ENCODE measurements at places on chromosomes 16 and 17.
A peak's percentile ranks its signal among the peaks of the same experiment; 100 is the strongest.

DNA sequence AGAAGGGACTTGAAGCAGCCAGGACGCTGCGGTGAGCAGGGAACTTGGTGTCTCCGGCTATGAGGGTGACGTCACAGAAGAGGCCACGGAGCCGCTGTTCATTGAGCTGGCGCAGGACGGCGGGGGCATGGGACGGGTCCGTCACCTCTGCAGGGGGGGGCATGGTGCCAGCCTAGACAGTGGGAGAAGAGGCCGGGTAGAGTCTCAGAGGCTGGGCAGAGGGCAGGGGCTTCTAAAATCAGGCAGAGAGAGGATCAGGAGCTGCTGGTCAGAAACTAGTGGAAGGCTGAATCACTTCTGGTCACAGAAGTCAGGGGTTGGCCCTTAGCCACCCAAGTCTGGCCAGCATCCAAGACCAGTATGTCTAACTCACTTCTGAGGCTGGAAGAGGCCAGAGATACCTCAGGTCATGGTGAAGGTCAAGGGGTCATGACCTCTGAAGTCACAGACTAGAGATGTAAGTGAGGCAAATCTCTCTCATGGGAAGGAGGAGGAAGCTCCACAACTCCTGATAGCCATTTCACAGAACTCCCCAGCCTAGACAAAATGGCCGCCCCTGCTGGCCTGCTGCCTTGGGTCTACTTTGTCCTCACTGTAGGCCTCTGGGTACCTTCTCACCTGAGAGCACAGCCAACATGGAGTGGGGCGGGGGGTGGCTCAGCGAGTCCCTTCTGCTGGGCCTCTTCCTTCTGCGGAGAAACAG is 12.6 kb downstream of the ZBTB4 start:
- peak; percentile 59 for DNase-seq

DNA sequence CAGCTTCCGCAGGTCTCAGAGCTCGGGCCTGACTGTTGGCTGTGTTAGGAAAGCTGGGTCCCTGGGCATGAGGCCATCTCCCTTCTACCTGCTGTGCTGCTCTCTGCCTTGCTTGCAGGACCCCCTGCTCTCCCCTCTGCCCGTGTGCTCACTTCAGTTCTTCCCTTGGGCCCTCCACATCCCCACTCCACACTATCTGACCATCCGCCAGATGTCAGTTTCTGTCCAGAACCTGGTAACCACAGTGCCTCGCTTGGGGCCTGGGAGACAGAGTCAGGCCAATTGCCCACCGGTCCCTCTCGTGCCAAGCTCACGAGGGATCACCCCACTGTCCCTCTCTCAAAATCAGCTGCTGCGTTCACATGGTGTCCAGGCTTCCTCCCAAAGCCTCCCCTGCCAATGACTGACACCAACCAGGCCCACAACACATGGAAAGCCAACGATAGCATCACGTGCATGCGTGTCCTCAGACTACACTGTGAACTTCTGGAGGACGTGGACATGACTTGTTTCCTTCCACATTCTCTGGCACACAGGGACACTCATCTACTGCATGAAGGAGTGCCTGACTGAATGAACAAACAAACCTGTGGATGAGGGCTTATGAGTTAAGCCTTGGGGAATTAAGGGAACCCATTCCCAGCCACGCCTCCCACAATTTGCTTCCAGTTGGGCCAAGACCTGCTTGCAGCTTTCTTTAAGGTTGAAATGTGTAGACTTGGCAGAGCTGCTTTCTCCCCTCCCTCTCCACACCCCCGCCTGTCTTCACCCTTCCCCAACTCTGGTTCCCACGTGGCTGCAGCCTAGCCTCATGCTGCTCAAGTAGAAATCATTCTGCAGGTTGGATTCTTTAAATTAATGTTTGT is 72.5 kb upstream of the ZNF423 start:
- DNase-seq: no peak

- DNase-seq: no peak
These were observed 11.1 kb downstream of the FANCA start for GRCh38 chr16:89805136-89805905.

GRCh38 chr17:31339906-31340661 is 18.7 kb upstream of the EVI2A start:
- DNase-seq: peak; percentile 65

DNA sequence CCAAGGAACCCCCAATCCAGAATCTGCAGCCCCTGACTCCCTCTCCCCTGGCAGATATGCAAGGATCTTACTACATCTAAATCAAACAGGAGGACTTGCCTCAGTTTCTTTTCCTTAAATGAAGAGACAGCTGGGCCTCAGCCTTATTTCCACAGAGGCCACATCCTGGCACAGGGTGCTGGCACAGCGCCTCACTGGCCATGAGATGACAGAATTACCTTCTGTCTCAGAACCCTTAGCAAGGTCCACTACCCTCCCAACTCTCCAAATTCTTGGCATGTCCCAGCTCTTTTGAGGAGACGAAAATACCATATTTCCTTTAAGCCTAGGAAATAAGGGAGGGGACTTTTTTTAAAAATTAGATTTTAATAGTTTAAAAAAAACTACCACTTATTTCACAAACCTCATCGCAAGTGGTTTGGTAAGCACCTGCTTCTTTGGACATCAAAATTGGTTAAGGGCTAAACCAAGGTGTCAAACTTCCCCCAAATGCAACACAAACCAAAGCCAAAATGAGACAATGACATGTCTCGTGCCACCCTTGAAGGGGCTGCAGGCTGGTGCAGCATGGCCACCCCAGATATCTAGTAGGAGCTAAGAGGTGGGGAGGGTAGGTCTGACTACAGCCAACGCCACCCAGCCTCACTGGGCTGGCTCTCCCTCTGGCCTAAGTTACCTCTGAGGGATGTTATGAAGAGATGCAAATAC is 25.3 kb downstream of the FAM117A start:
- no peak for DNase-seq

- DNase-seq: no peak
These were observed 4.7 kb upstream of the NEUROD2 start for GRCh38 chr17:39612291-39612894.

DNA sequence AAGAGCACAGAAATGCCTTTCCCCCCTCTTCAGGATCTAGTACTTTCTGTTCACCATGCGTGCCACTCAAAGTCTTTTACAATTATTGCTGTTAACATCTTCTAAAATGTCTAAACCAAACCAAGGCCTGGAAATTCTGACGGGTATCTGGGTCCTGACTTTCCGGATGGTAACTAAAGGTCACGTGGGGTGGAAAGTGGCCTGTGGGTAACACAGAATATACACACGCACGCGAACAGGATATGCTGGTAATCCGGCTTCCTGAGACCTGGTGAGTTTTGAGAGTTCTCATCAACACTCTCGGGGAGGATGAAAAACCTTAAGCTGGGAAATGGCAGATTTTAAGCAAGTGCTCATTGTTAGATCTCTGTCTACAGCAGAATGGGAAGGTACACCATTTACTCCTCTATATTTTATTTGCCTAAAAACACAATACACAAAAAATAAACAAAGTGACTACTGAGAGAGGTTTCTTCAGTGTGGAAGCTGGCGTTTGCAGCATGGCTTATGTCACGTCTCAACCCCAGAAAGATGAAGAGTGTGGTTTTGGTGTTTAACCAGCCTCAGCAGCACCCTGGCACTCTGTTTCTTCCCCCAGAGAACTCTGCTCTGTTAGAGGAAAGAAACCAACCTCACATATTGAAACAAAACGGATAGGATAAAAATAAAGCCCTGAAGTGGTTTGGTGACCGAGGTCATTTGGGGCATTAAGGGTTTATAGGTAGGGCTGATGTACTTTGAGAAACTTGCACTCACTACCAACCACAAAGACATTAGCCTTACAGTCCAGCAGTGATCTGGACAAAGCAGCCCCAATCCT is 37.3 kb downstream of the SMG6 start:
- DNase-seq: peak; percentile 66

DNA sequence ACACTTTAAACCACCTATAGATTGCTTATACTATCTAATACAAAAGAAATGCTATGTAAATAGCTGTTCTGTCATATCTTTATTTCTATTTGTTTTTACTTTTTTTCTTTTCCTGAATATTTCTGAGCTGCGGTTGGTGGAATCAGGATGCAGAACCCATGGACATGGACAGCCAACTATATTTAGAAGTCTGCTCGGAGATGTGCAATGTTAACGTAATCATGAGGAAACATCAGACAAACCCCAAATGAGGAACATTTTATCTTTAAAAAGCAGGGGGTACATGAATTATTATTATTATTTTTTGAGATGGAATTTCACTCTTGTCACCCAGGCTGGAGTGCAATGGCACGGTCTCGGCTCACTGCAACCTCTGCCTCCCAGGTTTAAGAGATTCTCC is 31.4 kb upstream of the GHDC start:
- DNase-seq: no peak

- no peak for DNase-seq
These were observed 55.7 kb downstream of the SCNN1B start for GRCh38 chr16:23357761-23358290.

DNA sequence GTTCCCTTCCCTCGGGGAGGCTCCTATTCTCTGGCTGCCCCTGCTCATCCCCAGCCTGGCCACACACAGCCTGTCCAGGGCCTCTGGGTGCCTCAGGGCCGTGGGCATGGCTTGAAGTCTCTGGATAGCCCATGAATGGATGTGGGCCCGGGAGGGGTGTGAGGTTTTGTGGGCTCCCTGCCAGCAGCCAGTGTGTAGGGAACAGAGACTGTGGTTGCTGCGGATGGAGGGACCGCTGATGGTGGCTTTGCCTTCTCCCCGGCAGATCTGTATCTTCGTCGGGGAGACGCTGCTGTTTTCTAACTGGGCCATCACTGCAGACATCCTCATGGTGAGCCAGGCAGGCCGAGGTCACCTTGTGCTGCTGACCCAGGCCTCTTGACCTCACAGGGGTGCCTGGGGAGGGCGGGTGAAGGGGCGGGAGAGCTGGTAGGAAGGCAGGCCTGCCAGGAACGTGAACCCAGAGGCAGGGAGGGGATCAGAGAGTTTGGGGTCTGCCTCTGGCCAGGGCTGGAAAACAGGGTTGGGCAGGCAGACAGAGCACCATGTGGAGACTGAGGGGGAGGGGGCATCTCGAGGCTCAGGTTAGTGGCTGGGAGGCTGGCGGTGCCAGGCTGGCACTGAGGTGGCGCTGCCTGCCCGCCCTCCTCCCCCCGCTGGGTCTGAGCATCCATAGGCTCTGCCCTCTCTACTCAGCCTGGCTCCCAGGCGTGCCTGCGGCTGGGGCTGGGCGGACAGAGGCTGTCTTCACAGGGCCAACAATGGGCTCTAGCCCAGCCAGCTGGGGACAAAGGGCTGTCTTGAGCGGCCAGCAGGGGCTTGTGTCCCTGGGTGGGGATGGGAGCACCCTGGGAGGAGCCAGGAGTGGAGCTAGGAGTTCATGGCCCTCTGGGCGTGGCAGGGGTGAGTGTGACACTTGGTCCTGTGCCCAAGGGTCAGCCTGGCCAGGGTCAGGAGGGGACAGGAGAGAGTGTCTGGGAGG is 21.4 kb downstream of the MYBBP1A start:
- peak; percentile 72 for DNase-seq

- no peak for DNase-seq
These were observed 8.4 kb downstream of the C16orf95 start for GRCh38 chr16:87308826-87309225.

- DNase-seq: no peak
These were observed 23.8 kb downstream of the ENGASE start for GRCh38 chr17:79098282-79098867.

- DNase-seq: no peak
These were observed 73.5 kb downstream of the BRIP1 start for GRCh38 chr17:61789872-61790271.

- peak; percentile 84 for DNase-seq
These were observed 28.5 kb downstream of the ARHGAP17 start for GRCh38 chr16:24986512-24987303.

GRCh38 chr17:19341641-19342610 is 20.6 kb downstream of the B9D1 start:
- DNase-seq: peak; percentile 73

DNA sequence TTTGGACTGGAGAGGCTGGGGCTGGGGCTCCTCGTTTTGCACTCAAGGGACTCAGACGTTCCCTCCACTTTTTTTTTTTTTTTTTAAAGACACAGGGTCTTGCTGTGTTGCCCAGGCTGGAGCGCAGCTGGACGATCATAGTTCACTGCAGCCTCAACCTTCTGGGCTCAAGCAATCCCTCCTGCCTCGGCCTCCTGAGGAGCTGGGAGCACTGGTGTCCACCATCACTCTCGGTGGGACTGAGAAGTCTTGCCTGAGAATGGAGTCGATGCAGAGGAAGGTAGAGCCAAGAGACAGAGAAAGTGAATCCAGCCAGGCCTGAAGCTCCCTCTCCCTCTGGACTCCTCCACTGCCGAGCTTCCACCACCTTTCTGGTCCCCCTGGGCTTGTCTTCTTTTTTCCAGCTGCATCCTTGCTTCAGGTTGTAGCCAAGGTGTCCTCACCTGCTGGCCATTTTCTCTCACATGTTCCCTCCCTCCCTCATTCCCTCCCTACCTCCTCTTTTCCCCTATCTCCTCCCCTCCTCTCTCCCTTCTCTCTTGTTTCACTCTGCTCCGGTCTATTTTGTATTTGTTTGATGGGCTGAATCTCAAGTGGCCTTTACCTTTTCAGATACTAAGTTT is 233.8 kb downstream of the SNX29 start:
- DNase-seq: no peak

GRCh38 chr17:74250324-74250995 is 23.6 kb upstream of the DNAI2 start:
- no peak for DNase-seq

GRCh38 chr17:72301887-72302286 is 181.1 kb downstream of the SOX9 start:
- DNase-seq: no peak

GRCh38 chr16:19913340-19913645 is 28.6 kb upstream of the GPRC5B start:
- DNase-seq: no peak

DNA sequence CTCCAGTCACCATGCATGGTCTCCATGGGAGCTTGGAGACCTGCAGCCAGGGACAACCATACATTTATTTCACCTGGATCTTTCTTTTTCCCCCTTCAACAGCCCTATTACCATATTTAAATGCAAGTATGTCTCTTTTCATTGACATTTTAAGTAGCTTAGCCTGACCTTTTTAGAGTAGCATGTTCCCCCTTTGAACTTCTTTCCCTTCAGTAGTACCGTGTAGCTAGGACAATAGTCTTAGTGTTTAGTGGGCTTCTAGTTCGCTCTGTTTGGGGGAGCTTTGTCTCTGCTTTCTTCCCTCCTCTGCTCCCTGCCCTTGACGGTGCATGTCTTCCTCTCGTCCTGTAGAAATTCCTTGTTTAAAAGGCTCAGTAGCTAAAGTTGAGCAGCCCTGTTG is 94.6 kb downstream of the CCDC182 start:
- DNase-seq: no peak
